Astrocyte of the cerebellum (primary cell): ENCODE measurements at places on chromosomes 16 and 17.
A peak's percentile ranks its signal among the peaks of the same experiment; 100 is the strongest.

GRCh38 chr17:50763716-50764475 is 3.4 kb downstream of the ANKRD40CL start:
- no peak for DNase-seq

- DNase-seq, result no peak
Observed at GRCh38 chr17:9974448-9975381, 69.6 kb upstream of the RCVRN start.

GRCh38 chr16:67055712-67056487 is 27.0 kb downstream of the CBFB start:
- peak; percentile 35 for DNase-seq

- no peak for DNase-seq
Observed at GRCh38 chr17:4667166-4667565, 25.7 kb upstream of the ALOX15 start.

DNA sequence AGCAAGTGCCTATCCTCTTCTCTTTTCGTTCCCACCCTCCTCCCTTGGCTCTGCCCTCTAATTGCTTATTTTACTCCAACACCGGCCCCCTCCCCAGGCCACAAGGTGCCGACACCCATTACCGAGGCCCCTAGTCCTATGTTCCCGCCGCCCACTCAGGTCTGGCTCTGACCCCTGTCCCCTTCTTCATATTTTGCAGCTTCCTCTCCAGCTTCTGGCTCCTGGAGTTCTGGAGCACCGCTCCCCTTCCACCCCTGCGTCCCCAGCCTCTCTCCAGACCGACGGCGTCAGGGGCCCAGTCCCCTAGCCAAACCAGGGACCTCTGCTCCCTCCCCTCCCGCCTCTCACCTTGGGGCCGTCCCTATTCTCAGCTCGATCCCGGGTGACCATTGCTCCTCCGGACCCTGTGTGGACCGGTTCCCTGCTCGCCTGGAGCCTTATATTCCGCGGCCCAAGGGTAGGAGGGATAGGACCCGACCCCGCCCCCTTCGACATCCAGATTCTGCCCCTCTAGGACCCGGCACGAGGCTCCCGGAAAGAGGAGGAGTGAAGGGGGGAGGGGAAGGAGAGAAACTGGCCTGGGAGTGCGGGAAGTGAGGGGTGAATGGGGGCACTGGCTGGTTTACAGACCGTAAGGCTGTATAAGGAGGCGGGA is at the start of gene HES7:
HES7 (minus strand) TSS at position 412 of the 655 bp plus-strand sequence; CDS start at position 390, 22 bp downstream.
- DNase-seq, result no peak

DNA sequence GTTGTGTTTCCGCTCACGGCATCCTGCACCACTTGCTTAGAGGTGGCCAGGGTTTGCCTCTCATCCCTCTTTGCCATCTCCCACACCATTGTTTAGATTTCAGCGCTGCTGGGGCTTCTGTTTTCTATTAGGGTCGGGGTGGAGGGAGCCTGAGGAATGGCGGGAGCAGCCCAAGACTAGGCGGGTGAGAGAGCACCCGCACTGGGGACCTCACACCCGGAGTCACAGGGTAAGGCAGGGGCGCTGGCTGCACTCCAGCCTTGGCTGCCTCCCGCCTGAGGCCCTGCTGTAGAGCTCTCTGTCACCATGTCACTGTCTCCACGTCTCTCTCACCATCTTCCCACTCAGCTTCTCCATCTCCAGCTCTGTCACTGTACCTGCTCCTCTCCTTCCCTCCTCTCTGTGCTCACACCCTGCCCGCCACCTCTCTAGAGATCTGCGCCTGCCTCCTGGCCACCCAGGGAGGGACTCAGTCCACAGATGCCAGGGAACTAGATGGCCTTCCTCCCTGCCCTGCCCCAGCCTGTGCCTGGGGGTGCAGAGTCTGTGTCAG is 32.8 kb upstream of the ABCC3 start:
- no peak for DNase-seq

DNA sequence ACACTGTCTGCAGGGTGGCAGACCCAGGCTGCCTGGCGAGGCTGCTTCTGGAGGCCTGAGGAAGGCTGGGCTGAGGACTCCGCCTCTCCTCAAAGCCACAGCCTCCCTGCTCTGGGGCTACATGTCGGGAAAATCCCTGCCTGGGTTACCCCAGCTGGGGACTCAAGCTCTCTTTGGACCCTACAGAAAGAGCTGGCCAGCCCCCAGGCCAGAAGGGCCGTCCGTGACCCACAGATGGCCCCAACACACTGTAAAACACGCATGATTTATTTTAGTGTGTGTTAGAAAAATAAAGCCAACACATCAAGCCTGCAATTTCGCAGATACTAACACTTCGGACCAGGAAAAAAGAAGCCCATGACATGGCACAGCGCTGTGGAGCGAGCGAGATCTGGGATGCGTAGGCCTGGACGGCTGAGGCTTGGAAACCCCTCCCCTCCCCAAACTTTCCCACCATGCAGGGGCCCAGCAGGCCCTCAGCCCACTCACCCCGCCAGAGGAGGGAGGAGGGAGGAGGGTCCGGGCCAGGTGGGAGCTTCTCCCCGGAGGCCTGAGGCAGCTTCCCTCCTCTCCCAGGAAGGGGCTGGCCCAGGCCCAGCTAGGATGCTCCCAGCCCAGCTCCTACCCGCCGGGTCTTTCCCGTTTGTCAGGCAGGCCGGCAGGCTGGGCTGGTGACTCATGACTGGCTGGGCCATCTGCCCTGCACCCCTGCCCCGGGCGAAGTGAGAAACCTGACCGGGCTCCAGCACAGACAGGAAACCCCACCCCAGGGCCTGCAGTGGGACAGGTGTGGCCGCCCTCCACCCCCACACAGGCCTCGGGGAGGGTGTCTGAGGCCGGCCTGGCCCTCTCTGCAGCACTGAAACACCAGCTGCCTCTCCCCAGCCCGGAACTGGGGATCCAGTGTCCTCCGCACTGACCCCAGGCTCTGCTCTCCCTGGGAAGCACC is 34.1 kb upstream of the SLC38A10 start:
- peak; percentile 60 for DNase-seq

GRCh38 chr16:2689968-2690801 is 7.9 kb downstream of the KCTD5 start:
- no peak for DNase-seq

DNA sequence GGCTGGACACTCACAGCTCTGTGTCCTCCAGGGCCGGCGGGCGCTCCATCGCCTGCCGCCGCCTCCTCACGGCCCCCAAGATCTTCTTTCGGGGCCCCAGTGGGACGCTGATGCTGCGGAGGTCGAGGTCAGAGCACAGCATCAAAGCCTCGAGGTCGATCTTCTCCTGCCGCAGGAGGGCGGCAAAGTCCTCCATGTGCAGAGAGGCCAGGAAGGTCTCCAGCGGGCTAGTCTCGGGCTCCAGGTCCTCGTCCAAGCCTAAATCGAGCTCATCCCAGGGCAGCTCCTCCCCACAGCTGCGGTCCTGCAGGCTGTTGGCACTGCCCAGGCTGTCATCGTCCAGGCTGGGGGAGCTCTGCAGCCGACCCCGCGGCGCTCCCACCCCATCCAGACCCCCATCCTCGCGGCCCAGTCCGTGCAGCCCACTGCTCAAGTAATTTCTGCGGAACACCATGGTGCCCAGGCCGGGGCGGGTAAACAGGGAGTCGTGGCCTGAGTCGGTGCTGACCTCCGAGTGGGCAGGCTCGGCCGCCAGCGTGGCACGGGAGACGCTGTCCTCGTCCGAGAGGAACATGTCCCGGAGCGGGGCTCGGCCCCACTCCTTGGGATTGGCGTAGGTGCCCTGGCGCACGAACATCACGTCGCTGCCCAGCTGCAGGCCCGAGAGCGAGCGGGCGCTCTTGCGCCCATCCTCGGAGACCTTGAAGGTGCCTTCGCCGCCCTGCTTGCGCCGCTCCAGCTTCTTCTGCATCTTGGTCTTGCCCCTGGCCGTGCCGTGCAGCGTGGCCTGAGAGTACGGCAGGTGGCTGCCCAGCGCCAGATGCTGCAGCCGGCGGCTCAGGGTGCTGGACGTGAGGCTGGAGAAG is 3.4 kb downstream of the USH1G start:
- no peak for DNase-seq
